Endothelial cell (in vitro differentiated cells): ENCODE measurements at places on chromosomes 16 and 17. TPM values are rescaled to one million over a fixed set of nuclear protein-coding genes. Genes with fewer than 3 reads are reported as not detected.

Gene CAPNS2
- total RNA-seq, result 1.2 TPM

DNA sequence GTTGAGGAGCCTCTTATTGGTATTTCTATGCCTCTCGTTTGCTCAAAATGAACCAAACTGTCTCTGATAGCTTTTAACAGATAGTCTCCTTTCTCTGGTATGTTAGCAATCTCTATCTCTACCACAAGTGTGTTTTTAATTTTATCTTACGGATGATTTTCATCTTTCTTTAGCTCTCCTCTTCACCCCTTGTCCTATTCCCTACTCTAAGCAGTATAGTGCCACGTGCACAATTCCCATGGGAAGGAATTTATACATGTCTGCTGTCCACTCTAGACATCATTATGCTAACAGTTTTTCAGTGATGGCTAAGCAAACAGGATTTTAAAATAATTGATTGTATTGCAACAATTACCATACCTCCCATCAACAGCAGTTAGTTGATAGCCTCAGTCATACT lies 177.3 kb downstream of the CYB561 start:
- H3K4me1 ChIP-seq, result no peaks in the 10 kb centered on the region
- H3K27me3 ChIP-seq, result peaks cover 1% of the 10 kb centered on the region
- no peak for DNase-seq

DNA sequence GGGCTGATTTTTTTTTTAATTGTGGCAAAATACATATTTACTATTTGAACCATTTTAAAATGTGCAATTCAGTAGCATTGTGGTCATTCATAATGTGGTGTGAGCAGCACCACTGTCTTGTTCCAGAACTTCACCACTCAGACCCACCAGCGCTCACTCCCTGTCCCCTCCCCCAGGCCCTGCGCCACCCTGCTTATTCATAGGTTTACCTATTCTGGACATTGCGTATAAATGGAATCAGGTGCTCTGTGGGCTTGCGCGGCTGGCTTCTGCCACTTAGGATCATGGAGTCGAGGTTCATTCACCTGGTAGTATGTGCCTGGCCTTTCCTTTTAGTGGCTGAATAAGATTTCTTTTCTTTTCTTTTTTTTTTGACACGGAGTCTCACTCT lies 59.4 kb downstream of the NT5M start:
- no peaks in the 10 kb centered on the region for H3K36me3 ChIP-seq
- H3K4me3 ChIP-seq, result no peak overlapping the region
- no peaks in the 10 kb centered on the region for H3K4me1 ChIP-seq

Gene PEMT
- total RNA-seq, result 29.7 TPM

- no peak overlapping the region for H3K27ac ChIP-seq
- no peak overlapping the region for H3K4me3 ChIP-seq
- no peak for DNase-seq
- peaks cover 15% of the 10 kb centered on the region for H3K36me3 ChIP-seq
- peaks cover 16% of the 10 kb centered on the region for H3K4me1 ChIP-seq
- peaks cover 11% of the 10 kb centered on the region for H3K27me3 ChIP-seq
Observed at GRCh38 chr17:46971647-46972300, 7.3 kb downstream of the RPRML start.

Gene RRAD
- total RNA-seq, result not detected

Gene ARHGAP44
- 11.5 TPM for total RNA-seq

- peaks cover 13% of the 10 kb centered on the region for H3K27me3 ChIP-seq
- peaks cover 18% of the 10 kb centered on the region for H3K4me1 ChIP-seq
- H3K27ac ChIP-seq, result no peak overlapping the region
- H3K4me3 ChIP-seq, result no peak overlapping the region
- no peak for DNase-seq
Observed at GRCh38 chr17:4490637-4491061, 8.0 kb upstream of the SPNS2 start.

- peaks cover 20% of the 10 kb centered on the region for H3K36me3 ChIP-seq
- peaks cover 10% of the 10 kb centered on the region for H3K27me3 ChIP-seq
- H3K27ac ChIP-seq, result no peak overlapping the region
- DNase-seq, result no peak
Observed at GRCh38 chr17:27321372-27321771, 27.5 kb downstream of the WSB1 start.

- peaks cover 32% of the 10 kb centered on the region for H3K4me1 ChIP-seq
- DNase-seq, result no peak
- H3K4me3 ChIP-seq, result peak overlapping the region; percentile 28
- H3K36me3 ChIP-seq, result peaks cover 22% of the 10 kb centered on the region
- no peak overlapping the region for H3K27ac ChIP-seq
Observed at GRCh38 chr17:37082311-37082860, 133.6 kb downstream of the AATF start.

- H3K27ac ChIP-seq, result peak overlapping the region; percentile 81
- H3K36me3 ChIP-seq, result peaks cover 4% of the 10 kb centered on the region
- DNase-seq, result no peak
- H3K27me3 ChIP-seq, result no peaks in the 10 kb centered on the region
Observed at GRCh38 chr17:67364847-67365737, 1.3 kb downstream of the PSMD12 start.
